ENCODE measurements at places on chromosomes 3 and 15. TPM values are rescaled to one million over a fixed set of nuclear protein-coding genes. Genes with fewer than 3 reads are reported as not detected.

Gene RARRES1
- polyA plus RNA-seq: 0.11 TPM

Gene PARL
- polyA plus RNA-seq: 50.1 TPM

Gene FGD5
- not detected for polyA plus RNA-seq

DNA sequence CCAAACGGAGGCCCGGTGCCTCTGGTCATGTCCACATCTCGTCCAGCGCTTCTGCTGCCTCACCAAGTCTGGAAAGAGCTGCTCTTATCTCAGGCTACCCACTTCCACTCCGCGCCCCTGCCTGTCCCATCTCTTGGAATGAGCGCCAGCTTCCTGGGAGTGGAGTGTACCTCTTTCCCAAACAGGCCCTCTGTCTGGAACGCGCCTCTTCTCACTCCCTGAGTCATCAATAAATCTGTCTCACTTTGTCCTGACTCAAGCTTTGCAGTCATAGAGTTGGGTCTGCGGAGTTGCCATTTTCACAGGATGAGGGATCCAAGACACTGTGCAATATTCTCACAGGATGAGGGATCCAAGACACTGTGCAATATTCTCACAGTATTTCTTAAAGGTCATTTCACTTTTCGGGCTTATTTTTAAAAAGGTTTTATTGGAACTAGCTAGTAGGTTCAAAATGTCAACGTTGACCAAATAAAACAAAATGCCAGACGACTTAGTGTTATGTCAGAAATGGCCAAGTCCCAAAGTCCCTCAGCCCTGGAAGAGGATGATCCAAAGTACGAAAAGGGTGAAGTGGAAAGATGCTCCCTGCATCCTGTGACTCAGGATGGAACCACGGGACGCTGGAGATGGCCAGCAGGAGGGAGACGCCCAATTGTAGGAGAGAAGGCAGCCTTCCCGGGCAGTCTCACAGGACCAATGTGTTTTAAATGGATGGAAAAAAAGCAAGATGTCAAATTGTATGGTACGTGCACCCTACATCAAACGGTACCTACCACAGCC is 81.1 kb downstream of the CHSY1 start:
- H3K27me3 ChIP-seq: no peaks in the 10 kb centered on the region
- peak overlapping the region; percentile 7 for H3K27ac ChIP-seq
- H3K36me3 ChIP-seq: peaks cover 6% of the 10 kb centered on the region
- no peak overlapping the region for H3K4me3 ChIP-seq
- H3K4me1 ChIP-seq: peaks cover 26% of the 10 kb centered on the region
- DNase-seq: no peak

GRCh38 chr3:138877226-138877625 is 42.5 kb upstream of the PIK3CB start:
- no peaks in the 10 kb centered on the region for H3K4me1 ChIP-seq
- no peaks in the 10 kb centered on the region for H3K27me3 ChIP-seq
- H3K4me3 ChIP-seq: no peak overlapping the region

DNA sequence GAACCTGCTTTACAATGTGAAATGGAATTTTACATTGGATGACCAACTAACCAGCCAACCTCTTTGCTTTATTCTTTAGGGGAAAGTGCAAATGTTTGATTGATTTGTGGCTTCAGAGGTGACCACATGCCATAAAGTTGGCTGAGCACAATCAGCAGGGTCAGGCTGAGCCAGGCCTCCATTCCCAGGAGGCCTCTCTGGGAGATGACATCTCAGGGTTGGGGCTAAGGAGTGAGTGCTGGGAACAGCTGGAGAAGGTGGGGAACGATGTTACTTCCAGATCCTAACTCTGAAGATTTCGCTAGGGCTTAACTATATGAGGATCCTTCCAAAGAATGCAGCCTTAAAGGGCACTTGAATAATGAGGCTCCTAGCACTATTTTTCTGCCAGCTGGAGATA is 131.7 kb downstream of the ATP10A start:
- H3K36me3 ChIP-seq: no peaks in the 10 kb centered on the region
- no peaks in the 10 kb centered on the region for H3K4me1 ChIP-seq
- no peaks in the 10 kb centered on the region for H3K27me3 ChIP-seq
- no peak overlapping the region for H3K27ac ChIP-seq

DNA sequence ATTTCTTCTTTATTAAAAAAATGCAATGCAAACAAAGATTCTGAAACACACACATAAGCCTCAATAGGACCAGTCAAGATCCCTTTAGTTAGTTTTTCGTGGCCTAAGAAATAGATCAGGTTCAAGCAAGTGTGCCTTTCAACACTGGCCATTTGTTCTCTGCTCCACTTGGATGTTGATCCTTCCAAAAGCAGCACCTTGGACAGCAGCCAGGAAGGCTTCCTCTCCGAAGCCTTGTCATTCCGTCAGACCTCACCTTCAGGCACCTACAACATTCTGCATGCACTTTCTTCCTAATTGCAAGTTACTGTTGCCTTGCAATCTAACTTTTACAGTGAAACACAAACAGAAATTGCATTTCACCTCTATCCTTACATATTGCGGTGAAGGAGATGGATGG is 155.9 kb upstream of the FEZF2 start:
- DNase-seq: no peak
- no peak overlapping the region for H3K4me3 ChIP-seq
- no peaks in the 10 kb centered on the region for H3K36me3 ChIP-seq
- H3K4me1 ChIP-seq: no peaks in the 10 kb centered on the region
- no peak overlapping the region for H3K27ac ChIP-seq
- no peaks in the 10 kb centered on the region for H3K27me3 ChIP-seq
